Stimulated activated CD8-positive, alpha-beta memory T cell treated with anti-CD3 and anti-CD28 coated beads, Interleukin-7, amount 100 ng/mL, for 4 hours (primary cell): ENCODE measurements at places on chromosomes 4 and X.

GRCh38 chrX:55142919-55143310, 54.1 kb downstream of the PAGE2 start:
- no peak for DNase-seq

- DNase-seq = no peak
Observed at GRCh38 chr4:8328456-8328855, 58.9 kb downstream of the HTRA3 start.

- DNase-seq = peak; percentile 40
Observed at GRCh38 chrX:39491548-39492297, 606.0 kb downstream of the BCOR start.

DNA sequence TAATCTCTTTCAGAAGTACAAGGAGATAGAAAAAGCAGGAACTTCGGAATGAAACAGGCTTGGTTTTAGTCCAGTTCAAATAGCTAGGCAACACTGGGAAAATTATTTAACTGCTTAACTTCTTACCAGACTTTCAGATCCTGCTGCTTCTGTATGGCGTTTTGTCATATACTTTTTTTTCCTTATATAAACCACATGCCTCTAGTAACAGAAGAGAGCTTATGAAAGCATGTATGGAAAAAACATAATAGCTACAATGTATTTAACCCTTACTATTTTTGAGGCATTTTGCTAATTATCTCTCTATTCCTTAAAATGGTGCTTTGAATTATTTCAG, 439.6 kb downstream of the INPP4B start:
- DNase-seq = no peak

GRCh38 chr4:73577371-73577770, 42.9 kb downstream of the RASSF6 start:
- DNase-seq = no peak

GRCh38 chr4:76199664-76200211, 13.9 kb downstream of the SCARB2 start:
- no peak for DNase-seq

GRCh38 chr4:111510535-111510934, 634.7 kb upstream of the FAM241A start:
- DNase-seq = no peak

DNA sequence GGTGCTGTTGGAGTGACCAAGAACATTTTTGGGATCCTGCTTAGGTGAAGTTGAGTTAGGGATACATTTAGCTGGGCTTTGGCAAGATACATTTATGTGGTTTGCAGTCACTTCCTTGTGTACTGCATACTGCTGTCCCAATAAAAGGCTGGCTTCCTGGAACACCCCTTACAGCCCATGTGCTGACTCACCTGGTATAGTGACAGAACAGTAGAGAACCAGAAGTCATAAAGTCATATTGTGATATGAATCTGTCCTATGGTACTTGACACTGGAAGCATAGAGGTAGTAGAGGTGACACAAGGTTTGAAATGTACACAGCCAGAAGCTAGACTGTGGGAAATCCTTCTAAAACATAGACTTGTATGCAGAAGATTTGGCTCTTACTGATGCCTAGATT, 55.3 kb upstream of the SLC25A43 start:
- DNase-seq = no peak

DNA sequence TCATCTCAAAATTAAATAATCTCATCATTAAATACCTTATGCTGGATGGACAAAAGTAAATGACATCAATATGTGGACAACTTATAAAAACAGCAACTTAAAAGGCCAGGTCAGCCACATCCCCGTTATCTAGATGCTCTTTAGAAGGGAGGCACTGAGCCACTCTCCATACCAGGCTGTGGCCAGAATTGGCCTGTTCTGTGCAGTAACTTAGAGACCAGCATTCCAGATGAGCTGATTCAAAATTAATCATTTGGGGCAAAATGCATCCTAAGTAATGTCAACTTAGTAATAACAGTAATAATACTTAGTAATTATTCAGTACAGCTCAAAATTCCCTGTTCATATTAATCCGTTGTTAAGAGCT, 373.6 kb downstream of the FBXW7 start:
- DNase-seq = no peak

- no peak for DNase-seq
Observed at GRCh38 chrX:24347881-24348280, 12.6 kb upstream of the SUPT20HL1 start.

- no peak for DNase-seq
Observed at GRCh38 chr4:75723163-75724065, 963 bp upstream of the USO1 start.

GRCh38 chrX:41153448-41153847, 68.2 kb downstream of the USP9X start:
- no peak for DNase-seq

- no peak for DNase-seq
Observed at GRCh38 chr4:158775091-158775651, 6.3 kb downstream of the FNIP2 start.
